ENCODE measurements at places on chromosomes 6 and 20.

DNA sequence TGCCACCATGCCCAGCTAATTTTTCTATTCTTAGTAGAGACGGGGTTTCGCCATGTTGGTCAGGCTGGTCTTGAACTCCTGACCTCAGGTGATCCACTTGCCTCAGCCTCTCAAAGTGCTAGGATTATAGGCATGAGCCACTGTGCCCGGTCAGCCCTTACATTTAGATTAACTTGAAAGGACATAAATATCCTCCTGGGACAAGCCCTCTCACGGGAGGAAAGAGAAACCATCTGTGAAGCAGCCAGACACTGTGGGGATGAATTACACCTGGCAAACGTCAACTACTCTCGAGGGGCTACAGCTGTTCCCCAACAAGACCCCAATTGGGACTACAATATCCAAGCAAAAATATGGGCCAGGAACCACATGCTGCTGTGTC lies 32.7 kb upstream of the SAMHD1 start:
- DNase-seq: no peak

DNA sequence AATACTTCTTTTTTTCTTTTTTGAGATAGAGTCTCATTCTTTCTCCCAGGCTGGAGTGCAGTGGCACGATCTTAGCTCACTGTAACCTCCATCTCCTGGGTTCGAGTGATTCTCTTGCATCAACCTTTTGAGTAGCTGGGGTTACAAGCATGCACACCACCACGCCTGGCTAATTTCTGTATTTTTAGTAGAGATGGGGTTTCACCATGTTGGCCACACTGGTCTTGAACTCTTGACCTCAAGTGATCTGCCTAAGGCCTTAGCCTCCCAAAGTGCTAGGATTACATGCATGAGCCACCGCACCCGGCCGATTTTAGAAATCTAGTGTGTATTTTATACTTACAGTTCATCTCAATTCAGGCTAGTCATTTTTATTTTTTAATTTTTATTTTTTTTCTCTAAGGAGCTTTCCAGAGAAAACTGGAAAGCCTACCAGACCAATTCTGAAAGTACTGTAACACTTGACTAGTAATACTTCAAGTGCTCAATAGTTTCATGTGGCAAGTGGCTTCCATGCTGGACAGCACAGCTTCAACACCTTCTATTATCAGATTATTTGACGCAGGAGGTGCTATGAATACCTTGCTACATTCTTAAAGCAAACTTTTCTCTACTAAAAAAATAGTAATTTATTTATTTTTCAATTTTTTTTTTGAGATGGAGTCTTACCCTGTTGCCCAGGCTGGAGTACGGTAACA lies 25.0 kb downstream of the POLR1C start:
- no peak for DNase-seq

DNA sequence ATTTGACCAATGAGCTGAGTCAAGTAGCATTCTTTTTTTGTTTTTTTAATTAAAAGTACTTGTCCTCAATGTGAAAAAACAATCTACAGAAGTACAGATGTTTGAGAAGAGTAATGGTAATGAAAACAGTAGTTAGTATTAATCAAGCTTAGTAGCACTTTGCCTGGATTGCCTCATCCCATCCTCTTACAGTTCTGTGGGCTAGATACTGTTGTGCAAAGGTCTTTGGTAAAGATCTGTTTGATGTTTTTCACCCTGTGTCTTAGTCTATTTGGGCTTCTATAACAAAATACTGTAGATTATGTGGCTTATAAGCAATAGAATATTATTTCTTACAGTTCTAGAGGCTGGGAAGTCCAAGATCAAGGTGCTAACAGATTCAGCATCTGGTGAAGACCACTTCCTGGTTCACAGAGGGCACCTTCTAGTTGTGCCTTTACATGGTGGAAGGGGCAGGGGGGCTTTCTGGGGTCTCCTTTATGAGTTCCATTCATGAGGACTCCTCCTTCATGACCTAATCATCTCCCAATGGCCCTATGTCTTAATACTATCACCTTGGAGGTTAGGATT lies 84.3 kb downstream of the SHLD1 start:
- no peak for DNase-seq

DNA sequence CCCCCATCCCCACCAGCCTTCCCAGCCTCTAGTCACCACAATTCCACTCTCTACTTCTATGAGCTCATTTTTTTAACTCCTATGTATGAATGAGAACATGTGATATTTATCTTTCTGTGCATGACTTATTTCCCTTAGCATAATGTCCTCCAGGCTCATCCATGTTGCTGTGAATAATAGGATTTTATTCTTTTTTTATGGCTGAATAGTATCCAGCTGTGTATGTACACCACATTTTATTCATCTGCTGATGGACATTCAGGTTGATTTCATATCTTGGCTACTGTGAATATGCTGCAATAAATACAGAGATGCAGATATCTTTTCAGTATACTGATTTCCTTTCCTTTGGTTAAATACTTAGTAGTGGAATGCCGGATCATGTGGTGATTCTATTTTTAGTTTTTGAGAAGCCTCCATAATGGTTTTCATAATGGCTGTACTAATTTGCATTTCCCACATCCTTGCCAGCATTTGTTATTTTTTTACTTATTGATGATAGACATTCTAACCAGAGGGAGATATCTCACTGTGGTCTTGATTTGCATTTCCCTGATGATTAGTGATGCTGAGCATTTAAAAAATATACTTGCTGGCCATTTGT lies 194.9 kb downstream of the PACRG start:
- DNase-seq: no peak

GRCh38 chr20:15297059-15297875 lies 959.9 kb upstream of the FLRT3 start:
- no peak for DNase-seq

GRCh38 chr6:31040801-31041200 lies 30.5 kb downstream of the MUC22 start:
- no peak for DNase-seq

- DNase-seq: no peak
Observed at GRCh38 chr6:34000281-34000680, 145.6 kb downstream of the GRM4 start.

- no peak for DNase-seq
Observed at GRCh38 chr6:98909236-98909635, 38.5 kb downstream of the FBXL4 start.

- DNase-seq: no peak
Observed at GRCh38 chr6:67393356-67393755, 1241.7 kb upstream of the ADGRB3 start.

GRCh38 chr6:156949376-156949775 lies 172.2 kb downstream of the ARID1B start:
- DNase-seq: no peak

- no peak for DNase-seq
Observed at GRCh38 chr20:53306192-53306805, 287.3 kb downstream of the ZNF217 start.

GRCh38 chr6:163151212-163151611 lies 263.3 kb upstream of the QKI start:
- no peak for DNase-seq

GRCh38 chr6:36374194-36374593 lies 13.3 kb downstream of the ETV7 start:
- no peak for DNase-seq

- DNase-seq: no peak
Observed at GRCh38 chr6:149318581-149319286, 1.2 kb downstream of the TAB2 start.

- no peak for DNase-seq
Observed at GRCh38 chr6:104625536-104625935, 234.2 kb downstream of the HACE1 start.

DNA sequence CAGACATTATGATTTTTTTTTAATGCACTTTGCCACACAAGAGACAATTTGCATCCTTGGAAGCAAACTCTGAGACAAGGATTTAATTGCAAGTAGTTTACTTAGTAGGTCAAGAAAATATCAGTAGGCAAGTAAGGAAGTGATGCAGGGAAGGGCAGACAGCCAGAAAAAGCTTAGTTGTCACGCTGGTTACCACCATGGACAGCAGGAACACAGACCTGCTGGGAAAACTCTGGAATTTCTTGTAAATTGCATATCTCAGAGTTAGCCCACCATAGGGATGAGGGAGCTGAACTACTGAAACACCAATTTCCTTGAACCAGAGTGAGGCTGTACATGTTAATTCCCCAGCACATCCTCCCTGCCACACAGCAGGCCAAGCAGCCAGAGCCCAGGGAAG lies 92.7 kb downstream of the L3MBTL3 start:
- no peak for DNase-seq

- DNase-seq: no peak
Observed at GRCh38 chr6:88651400-88651799, 312.0 kb downstream of the RNGTT start.

DNA sequence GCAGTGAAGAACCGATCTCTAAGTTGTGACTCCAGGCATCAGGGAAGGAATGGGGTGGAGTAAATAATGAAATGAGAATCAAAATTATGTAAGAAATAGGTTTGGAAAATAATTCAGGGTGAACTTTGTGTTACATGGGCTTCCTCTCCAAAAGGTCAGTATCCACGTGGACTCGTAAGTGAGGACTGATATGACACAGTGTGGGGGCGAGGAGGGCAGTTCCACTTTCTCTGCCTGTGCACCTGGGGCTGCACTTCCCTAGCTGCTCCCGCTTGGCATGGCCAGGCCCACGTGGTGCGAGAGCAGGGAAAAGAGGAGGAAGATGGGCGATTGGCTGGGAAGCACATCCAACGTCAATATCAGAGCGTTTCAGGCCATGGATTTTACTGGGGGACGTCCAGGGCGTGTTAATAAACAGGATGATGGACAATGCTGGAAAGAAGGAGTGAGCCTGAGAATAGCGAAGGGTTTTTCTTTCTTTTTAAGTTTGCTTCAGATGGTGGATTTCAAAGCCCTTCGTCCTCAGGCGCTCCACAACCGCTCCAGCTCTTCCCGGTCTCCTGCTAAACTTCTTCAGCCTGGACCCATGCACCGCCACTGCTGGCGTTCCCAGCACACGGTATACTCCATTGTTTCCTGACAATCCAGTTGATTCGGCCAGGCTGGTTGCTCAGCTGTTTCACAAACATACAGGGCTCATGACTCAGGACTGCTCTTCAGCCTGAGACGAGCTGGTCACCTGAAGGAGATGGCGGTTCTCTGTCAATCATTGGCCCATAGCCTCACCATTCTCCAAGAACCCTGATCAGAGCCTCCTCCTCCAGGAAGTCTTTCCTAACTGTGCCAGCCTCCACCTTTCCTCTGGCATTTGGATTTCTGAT lies 11.8 kb downstream of the CCR6 start:
- DNase-seq: no peak

DNA sequence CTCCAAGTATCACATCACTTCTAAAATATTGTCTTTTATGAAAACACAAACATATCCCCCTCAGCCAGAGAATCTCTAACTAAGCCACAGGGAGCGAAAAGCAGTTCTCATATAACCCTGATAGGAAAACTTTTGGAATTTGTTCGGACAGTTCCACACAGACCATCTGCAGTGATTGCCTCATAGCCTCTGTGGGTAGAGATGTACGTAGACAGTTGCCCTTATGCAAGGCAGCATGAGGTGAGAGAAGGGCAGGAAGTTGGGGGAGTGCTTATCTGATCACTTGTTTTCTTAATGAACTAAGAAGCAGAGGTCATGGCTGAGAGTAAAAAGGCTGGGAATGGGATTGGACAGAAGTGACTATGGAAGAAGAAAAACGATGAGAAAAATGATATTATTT lies 39.6 kb downstream of the SLC23A2 start:
- no peak for DNase-seq

DNA sequence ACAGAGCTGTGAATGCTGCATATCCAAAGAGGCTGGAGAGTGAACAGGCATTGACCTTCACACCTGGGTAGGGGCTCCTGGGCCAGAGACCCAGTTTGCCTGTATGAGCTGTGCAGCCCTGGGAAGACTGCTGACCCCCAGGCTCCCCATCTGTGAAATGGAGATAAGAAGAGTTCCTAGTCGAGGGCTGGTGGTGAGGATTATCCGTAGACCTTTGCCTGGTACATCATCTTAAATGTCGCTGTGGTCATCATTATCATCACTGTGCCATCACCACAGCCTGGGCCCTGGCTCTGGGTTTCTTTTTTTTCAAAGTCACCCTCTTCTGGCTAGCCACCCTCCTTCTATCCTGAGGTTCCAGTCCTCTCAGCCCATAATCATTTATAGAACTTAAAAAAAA lies 12.0 kb downstream of the AGPAT4 start:
- DNase-seq: no peak

DNA sequence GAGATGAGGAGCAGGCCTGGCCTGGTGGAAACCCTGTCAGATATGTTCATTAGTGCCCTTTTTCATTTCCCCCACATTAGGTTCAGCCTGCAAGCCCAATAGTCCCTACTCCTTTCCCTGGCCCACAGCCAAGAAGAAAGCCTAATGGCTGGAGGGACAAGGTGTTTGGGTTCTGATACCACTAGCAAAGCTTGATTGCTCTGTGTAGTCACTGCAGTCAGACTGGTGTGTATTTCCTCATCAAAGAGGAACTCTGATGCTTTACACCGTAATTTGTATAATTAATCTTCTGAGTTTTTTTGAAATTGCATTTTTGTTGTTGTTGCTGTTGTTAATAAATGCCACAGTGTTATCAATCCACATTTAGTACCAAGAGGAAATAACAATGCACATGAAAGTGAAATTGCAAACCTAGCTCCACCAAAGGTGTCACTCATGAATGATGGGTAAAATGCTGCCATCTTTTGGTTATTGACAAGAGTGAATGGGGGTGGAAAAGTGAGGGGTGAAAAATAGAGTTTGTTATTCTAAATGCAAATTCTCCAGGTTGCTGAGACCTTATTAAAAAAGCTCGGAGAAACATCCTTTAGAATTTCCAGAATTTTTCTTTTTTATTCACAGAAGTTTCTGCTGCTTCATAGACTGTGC lies 320.2 kb upstream of the POU3F2 start:
- DNase-seq: no peak

DNA sequence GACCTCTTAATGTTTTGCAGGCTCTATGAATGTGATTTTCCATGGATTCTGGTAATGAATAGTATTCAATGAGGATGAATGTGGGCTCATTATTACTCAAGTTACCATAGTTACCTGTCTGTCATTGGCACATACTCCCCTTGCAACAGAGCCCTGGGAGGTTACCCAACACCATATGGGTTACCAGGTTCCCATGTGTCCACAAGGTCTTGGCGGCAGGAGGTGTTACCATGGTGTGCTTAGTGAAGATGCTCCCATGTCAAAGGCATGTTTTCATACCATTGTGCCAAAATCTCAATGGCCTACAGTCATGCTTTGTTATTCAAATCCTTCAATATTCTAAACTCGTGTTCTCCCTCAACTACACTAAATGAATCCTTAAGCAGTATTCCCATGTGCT lies 232.5 kb downstream of the HDGFL1 start:
- DNase-seq: no peak

DNA sequence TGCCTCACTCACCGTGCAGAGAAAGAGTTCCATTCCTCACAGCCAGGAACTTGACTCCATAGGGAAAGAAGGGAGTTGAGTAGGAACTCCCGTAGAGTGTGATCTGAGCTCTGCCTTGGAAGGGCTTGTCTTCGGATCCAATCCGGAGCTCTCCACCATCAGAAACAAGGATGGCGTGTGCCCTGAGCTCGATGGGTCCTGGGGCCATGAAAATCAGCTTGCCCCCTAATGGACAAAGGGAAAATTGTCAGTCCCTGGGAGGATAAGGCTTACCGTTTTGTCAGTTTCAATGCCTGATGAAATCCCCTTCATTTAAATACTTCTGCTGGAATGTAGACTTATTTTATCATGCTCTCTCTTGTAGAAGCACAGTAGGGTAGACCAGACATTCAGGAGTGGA lies 153.3 kb downstream of the PKHD1 start:
- no peak for DNase-seq

GRCh38 chr6:31383149-31383548 lies 20.2 kb upstream of the MICA start:
- no peak for DNase-seq
